ENCODE measurements at places on chromosomes 13 and 19. TPM values are rescaled to one million over a fixed set of nuclear protein-coding genes. Genes with fewer than 3 reads are reported as not detected.

The ZNF98 gene
- total RNA-seq = not detected

The KLK1 gene
- not detected for total RNA-seq

The PSG1 gene
- total RNA-seq = 0.27 TPM

The ZNF256 gene
- 5.4 TPM for total RNA-seq

The TMPRSS9 gene
- not detected for total RNA-seq

The CCDC70 gene
- total RNA-seq = not detected

The OR4F17 gene
- not detected for total RNA-seq

The SERPINE3 gene
- total RNA-seq = not detected

The MED26 gene
- 13.5 TPM for total RNA-seq

The SDHAF1 gene
- total RNA-seq = 22.9 TPM

The ZNF730 gene
- not detected for total RNA-seq

The KRTDAP gene
- total RNA-seq = not detected

The THSD1 gene
- total RNA-seq = 13.4 TPM

The ZNF625 gene
- 5.9 TPM for total RNA-seq

The ZNF154 gene
- not detected for total RNA-seq

The ZNF14 gene
- total RNA-seq = 0.74 TPM

The ANKRD24 gene
- 0.42 TPM for total RNA-seq

The CEACAM7 gene
- total RNA-seq = not detected

- DNase-seq = no peak
Measured at GRCh38 chr19:2770055-2771013, 12.7 kb downstream of the SGTA start.

- no peak for DNase-seq
Measured at GRCh38 chr13:46131705-46132104, 26.9 kb upstream of the CPB2 start.

GRCh38 chr19:30318936-30319335, 53.2 kb upstream of the ZNF536 start:
- DNase-seq = no peak

GRCh38 chr19:32773126-32773525, 53.6 kb downstream of the TDRD12 start:
- DNase-seq = no peak

DNA sequence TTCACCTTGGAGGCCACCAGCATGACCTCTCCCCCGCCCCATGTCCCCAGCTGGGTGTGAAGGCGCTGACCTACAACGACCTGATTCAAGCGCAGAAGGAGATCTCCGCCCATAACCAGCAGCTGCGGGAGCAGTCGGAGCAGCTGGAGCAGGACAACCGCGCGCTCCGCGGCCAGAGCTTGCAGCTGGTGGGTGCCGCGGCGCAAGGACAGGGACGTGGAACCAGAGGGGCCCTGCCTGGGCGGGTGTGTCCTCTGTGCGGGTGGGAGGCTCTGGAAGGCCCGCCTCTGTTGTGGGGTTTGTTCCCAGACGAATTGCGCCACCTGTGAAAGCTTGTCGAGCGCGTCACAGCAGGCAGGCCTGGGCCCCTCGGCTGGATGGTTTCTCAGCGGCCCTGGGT, 22.3 kb downstream of the PLEKHJ1 start:
- DNase-seq = no peak

GRCh38 chr19:32887572-32888215, 18.1 kb upstream of the SLC7A9 start:
- no peak for DNase-seq

DNA sequence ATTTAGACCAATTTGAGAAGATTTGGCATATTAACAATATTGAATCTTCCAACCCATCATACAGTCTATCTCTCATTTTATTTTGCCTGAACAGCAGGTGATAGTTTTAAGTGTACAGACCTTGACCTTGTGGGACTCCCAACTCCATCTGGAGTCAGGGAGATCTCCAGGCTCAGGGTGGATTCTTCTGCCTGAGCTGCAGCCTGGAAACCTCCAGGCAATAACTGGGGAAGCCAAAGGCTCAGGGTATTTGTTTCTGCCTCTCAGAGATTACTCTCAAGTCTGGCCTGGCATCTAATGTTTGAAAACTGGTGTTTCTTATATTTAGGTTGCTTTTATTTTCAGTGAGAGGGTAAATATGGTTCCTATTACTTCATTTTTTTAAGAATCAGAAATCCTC, 102.1 kb upstream of the C1QTNF9B start:
- no peak for DNase-seq

GRCh38 chr13:87942205-87942604, 271.0 kb downstream of the SLITRK5 start:
- DNase-seq = no peak

- no peak for DNase-seq
Measured at GRCh38 chr19:19527371-19527656, 1.4 kb upstream of the YJEFN3 start.

DNA sequence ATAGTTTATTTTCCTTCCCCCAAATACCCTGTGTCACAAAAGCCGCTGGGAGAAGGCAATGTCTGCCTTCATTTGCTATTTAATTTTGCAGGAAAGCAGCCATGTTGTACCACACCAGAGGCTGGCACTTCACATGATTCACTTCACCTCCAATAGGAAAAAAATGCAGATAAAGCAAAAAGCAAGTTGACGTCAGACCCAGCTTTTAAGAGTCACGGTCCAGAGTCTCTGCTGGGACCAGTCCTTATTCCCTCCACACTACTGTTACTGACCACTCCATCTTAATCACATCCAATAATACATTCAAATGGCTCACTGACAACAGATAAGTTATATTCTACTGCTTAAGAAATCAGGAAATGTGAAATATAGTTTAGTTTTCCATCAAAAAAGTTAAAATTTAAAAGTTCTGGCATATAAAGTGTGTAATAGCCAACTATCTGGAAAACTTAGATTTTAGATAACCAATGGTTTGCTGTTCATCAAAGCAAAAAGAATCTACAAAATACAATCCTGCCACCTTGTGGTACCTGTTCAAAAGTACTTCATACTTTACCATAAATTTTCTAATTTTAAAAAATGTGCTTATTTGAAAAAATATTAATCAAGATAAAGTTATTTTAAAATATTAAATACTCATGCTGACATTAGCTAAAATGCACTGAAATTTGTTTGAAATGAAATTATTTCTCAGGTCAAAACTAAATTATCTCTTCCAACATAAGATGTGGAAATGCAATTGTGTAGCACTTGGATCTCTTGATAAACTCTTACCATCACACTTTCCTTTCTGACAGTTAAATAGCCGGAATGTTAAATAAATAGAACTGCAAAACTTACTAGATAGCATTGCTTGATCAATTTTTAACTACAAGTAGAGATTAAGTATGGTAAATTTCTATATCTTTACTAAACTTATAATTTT, 97.3 kb downstream of the SERP2 start:
- DNase-seq = peak; percentile 27

GRCh38 chr13:109389456-109389855, 396.9 kb downstream of the IRS2 start:
- DNase-seq = no peak

DNA sequence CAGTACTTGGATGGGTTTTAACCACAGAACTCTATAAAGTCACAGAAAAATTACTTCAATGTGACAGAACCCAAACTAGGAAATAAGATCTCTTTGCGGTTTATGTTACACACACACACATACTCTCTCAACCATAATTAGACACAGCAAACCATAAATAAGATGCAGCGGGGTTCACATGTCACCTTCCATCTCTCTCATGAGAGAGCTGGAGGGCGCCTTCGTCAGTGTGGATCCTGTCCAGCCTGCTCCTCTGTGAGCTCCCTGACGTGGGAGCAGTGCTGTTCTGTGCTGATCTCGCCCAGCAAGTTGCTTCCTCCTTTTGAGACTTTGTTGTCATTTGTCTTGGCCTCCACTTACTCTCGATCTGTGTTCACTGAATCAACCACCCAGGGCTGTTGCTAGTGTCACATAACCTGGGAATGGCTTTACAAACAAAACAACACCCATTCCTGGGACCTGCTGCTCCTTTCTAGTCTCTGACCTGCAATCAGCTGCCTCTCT, 204.9 kb upstream of the KL start:
- no peak for DNase-seq

DNA sequence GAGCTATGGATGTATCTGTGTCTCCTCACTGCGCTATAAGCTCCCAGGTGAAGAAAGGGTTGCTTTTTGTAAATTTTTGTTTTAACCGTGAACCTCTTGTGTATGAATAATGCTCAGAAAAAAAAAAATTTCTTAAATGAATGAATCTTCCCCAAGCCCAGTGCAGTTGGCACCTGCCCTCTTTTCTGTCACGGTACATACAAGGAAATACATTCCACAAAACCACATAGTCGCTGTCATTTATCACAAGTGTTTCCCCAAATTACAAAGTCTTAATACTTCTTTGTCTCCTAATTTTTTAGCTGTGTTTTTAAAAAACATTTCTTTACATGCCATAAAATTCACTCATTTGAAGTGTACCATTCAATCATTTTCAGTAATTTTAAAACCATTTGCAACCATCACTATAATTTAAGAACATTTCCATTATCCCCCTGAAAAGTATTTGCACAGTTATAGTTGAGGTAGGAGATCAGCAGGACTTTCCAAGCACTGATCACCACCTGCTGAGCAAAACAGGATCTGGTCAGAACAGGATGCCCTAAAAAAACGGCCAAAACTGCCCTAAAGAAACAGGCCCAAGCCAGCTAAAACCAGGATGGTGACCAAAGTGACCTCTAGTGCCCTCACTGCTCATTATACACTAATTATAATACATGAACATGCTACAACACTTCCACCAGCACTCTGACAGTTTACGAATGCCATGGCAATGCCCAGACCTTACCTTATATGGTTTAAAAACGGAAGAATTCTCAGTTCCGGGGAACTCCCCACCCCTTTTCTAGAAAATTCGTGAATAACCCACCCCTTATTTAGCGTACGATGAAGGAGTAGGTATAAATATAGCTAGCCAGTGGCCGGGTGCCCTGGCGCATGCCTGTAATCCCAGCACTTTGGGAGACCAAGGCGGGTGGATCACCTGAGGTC, 1.3 kb upstream of the TEX30 start:
- no peak for DNase-seq

- peak; percentile 37 for DNase-seq
Measured at GRCh38 chr19:43362179-43362578, 8.7 kb downstream of the CD177 start.

- DNase-seq = no peak
Measured at GRCh38 chr19:3523361-3524077, 15.5 kb upstream of the TEKTIP1 start.

- DNase-seq = no peak
Measured at GRCh38 chr19:2110822-2111221, 14.1 kb downstream of the IZUMO4 start.

DNA sequence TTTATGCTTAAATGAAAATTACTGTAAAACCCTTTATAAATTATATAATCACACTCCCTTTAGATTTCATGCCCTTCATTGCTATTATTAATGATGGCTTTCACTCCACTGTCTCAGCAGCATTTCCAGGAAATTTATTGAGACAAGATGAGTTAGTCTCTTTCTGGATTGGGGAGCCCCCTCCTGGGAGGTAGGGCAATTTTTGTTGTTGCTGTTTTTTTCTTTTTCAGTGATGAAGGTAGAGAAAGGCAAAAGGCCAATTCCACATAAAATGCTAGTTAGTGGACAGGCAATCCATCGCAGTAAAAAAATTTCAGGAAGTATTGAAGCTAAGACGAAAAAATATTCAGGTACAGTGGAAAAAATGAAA, 80.2 kb downstream of the TEX26 start:
- peak; percentile 15 for DNase-seq

DNA sequence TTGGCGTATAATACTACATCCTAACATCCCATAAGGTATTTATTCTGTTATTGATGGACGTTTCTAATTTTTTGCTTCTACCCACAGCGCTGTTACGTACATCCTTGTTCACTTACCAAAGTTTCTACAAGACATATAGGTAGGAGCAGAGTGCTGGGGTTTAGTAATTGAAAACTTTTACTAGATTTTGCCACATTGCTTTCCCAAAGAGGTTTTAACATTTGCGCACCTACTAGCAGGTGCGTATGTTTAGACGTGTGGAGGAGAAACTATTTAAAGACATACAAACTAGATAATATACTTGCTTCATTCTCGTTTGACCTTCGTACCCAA, 559 bp upstream of the RPL21 start:
- no peak for DNase-seq

- DNase-seq = peak; percentile 5
Measured at GRCh38 chr13:105543742-105544141, 991.7 kb downstream of the EFNB2 start.

- DNase-seq = no peak
Measured at GRCh38 chr13:44498502-44498901, 77.6 kb downstream of the TSC22D1 start.

- no peak for DNase-seq
Measured at GRCh38 chr13:94227255-94227879, 252.1 kb downstream of the DCT start.

DNA sequence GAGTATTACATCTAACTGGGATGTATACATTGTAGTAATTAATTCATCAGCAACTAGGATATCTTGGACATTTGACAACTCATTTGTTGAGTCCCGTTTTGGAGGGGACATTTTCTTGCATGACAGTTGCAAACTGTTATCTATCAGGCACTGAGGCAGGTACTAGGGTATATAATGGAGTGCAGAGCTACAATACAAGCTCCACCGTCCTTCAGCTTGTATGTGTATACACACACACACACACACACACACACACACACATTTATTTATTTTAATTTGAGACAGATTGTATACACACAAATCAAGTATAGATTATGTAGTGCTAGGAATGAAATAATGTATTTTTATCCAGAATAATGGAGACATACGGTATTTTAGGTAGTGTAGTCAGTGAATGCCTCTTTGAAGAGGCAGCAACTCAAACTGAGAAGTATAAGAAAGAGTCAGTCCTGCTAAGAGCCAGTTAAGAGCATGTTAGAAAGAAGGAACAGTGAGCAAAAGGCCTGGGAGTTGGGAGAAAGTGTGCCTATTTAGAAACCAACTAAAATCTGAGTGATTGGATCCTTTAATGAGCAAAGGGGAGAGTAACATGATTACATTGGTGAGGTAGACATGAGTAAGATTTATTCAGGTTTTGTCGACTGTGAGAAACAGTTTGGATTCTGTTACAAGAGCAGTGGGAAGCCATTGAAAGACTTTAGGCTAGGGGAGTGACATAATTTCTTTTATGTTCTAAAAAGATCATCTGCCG, 74.5 kb downstream of the NBEA start:
- DNase-seq = peak; percentile 2

DNA sequence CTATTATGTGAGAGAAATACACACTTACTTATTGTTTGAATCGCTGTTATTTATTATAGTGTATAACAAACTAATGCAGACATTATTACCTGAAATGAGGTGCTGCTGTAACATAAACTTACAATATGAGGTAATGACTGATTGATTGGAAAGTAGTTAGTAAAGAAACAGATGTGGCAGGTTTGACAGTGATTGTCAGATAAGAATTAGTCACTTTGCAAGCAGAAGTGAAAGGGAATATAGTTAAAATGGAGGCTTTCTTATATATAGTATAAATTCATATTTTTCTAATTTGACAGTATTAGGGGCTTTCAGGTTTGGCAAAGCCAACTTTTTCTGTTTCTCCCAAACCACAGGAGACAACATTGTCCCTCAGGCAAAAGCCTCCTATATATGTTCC, 20.6 kb downstream of the MIR17HG start:
- DNase-seq = no peak

DNA sequence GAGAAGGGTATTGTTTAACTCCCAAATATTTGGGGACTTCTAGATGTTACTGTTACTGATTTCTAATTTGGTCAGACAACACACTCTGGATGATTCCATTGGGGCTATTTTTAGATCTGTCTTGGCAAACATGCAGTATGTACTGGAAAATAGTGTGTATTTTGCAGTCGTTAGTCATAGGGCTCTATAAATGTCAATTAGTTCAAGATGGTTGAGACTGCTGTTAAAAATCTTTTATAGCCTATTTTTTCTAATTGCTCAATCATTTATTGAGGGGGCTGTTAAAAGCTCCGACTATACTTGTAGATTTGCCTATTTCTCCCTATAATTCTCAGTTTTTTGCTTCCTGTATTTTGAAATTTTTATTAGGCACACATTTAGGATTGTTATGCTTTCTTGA, 31.4 kb downstream of the PPP5C start:
- DNase-seq = no peak

All from HT1080 (cell line).